ENCODE measurements at places on chromosomes 13 and 19.

GRCh38 chr13:40345654-40346372, 320.6 kb downstream of the FOXO1 start:
- DNase-seq, result no peak

GRCh38 chr13:73090823-73091187, 32.0 kb downstream of the KLF5 start:
- no peak for DNase-seq

GRCh38 chr13:106595625-106596024, 27.7 kb upstream of the ARGLU1 start:
- no peak for DNase-seq

GRCh38 chr19:1279782-1280341, 4.5 kb downstream of the FAM174C start:
- no peak for DNase-seq

DNA sequence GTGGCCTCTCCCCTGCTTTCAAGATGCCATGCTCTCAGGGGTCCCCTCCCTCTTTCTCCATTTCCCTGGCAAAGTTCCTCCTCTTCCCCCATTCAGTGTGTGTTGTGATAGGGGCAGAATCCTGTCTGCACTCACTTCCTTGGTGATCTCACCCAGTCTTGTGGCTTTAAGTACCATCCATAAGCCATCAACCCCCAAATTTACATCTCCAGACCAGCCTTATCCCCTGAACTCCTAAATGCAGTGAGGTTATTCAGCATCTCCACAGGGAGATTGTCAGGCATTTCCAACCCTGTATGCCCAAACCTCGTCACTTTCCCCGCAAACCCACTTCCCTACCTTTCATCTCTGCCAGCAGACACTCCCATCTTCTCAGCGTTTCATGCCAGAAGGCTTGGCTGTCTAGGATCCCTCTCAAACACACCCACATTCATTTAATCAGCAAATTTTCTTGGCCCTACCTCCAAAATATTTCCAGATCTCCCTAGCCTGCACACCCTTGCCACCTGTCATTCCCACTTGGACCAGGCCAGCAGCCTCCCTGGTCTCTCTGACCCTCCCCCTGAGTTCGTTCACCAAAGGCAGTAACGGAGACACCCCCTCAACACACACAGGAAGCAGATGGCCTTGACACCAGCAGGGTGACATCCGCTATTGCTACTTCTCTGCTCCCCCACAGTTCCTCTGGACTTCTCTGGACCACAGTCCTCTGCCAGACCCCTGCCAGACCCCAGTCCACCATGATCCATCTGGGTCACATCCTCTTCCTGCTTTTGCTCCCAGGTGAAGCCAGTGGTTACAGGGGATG, at the start of gene HCST:
Gene HCST (plus strand): TSS at position 676 of the 808 bp plus-strand sequence. CDS start 65 bp downstream, at position 741.
- DNase-seq, result no peak

- no peak for DNase-seq
These were observed 467 bp upstream of the CLN5 start for GRCh38 chr13:76991432-76991795.

- no peak for DNase-seq
These were observed 86.9 kb downstream of the CDK8 start for GRCh38 chr13:26340807-26341206.

- DNase-seq, result no peak
These were observed at the start of gene ZNF587B for GRCh38 chr19:57830071-57830602. ZNF587B (plus strand) TSS chr19:57830299; CDS start chr19:57830529, 230 bp downstream.

DNA sequence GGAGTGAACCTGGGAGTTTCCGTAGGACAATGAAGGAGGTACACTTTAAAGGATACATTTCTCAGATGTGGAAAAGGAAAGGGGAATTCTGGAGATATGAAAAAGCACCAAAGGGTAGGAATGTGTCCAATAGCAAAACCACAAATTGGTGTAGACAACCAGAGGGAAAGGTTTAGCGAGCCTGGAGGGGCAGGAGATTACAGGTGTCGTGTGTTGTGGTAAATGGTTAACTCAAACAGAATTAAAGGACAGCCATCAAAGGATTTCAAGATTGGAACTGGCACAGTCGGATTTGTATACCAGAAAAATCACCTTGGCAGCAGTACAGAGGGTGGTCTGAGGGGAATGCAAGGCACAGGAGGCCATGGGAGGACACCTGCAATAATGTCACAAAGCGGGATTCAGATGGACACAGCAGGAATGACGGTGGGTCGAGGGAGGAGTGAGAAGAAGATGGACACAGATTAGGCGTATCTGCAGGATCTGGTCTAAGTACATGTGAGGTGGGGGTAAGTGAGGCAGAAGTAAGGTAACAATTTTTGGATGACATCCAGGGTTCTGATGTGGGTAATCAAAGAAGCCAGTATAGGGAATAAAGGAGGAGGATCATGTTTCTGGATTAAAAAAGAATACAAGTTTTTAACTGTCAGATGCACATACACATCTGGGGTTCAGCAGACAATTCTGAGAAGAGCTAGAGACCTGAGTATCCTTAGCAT, 361.6 kb downstream of the KLF12 start:
- DNase-seq, result no peak

DNA sequence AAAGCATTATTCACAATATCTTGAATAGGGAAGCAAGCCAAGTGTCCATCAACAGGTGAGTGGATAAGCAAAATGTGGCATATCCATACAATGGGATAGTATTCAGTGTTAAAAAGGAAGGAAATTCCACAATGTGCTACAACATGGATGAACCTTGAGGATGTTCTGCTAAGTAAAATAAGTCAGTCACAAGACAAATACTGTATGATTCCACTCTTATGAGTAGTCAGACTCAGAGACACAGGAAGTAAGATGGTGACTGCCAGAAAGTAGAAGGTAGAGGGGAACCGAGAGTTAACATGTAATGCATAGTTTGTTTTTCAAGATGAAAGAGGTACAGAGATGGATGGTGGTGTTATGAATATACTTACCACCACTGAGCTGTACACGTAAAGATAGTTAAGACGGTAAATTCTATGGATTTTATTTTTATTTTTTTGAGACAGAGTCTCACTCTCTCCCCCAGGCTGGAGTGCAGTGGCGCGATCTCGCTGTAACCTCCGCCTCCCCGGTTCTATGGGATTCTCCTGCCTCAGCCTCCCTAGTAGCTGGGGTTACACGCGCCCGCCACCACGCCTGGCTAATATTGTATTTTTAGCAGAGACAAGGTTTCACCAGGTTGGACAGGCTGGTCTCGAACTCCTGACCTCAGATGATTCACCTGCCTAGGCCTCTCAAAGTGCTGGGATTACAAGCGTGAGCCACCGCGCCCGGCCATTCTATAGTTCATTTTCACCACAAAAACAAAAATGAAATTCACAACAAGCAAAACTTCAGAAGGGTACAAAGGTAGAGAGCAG, 1.0 kb upstream of the CHAMP1 start:
- DNase-seq, result no peak

GRCh38 chr13:110246530-110246929, 60.4 kb downstream of the COL4A1 start:
- DNase-seq, result no peak

- DNase-seq, result no peak
These were observed 25.0 kb downstream of the SHC2 start for GRCh38 chr19:435707-436412.

- no peak for DNase-seq
These were observed 165.8 kb downstream of the DCLK1 start for GRCh38 chr13:35965226-35965927.

- no peak for DNase-seq
These were observed 134.1 kb downstream of the KATNAL1 start for GRCh38 chr13:30173303-30173610.

GRCh38 chr19:4977299-4978174, 8.6 kb downstream of the KDM4B start:
- DNase-seq, result no peak

- DNase-seq, result no peak
These were observed 395.5 kb upstream of the NBEA start for GRCh38 chr13:34546344-34547250.

GRCh38 chr13:112974671-112975070, 5.7 kb downstream of the MCF2L start:
- DNase-seq, result no peak

- no peak for DNase-seq
These were observed 50.9 kb downstream of the PCCA start for GRCh38 chr13:100139817-100140216.

DNA sequence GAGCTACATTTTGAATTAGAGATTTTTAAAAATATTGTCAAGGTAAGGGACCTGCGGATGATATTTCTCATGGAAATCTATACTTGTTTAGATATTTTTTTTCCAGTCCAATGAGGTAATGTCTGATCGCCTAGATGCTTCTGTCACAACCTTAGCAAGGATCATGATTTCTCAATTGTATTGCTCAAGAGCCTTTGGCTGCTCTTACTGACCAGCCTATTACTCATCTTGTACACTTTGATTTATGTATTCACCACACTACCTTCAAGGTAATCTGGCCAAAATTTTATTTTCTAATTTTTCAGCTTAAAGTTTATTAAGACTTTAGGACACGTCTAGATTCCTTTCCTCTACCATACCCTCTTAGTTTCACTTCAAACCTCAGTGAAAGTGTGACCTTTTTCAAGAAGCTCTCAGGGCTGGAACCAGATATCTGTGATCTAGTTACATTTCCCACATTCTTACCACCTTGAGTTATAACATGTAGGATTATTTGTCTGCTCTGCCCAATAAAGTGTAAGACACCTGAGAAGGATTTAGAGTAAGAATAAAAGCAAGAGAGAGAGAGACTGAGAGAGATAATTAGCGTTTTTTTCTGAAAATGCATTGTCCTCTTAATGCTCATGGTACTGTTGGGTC, 197.1 kb downstream of the ITGBL1 start:
- no peak for DNase-seq

DNA sequence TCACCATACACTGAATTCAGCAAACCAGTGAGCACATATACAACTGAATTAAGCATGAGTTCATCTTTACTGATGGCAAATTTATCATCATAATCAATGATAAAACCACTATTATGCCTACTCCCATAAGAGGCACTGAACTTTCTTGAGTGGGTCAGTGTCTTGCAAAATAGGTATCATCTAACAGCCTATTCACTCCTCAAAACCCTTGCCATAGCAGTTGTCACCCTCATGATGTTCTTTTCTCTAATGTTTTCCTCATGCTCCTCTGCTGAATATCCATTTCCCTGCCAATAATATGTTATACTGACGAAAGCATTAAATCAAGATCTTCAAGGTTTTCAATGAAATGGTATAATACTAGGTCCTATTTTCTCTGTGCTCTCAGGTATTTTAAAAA, 5.6 kb downstream of the ARGLU1 start:
- no peak for DNase-seq
